Activated naive CD8-positive, alpha-beta T cell treated with anti-CD3 and anti-CD28 coated beads, Interleukin-2, amount 50 U/mL, for 16 hours (primary cell): ENCODE measurements at places on chromosomes 12 and 14.

DNA sequence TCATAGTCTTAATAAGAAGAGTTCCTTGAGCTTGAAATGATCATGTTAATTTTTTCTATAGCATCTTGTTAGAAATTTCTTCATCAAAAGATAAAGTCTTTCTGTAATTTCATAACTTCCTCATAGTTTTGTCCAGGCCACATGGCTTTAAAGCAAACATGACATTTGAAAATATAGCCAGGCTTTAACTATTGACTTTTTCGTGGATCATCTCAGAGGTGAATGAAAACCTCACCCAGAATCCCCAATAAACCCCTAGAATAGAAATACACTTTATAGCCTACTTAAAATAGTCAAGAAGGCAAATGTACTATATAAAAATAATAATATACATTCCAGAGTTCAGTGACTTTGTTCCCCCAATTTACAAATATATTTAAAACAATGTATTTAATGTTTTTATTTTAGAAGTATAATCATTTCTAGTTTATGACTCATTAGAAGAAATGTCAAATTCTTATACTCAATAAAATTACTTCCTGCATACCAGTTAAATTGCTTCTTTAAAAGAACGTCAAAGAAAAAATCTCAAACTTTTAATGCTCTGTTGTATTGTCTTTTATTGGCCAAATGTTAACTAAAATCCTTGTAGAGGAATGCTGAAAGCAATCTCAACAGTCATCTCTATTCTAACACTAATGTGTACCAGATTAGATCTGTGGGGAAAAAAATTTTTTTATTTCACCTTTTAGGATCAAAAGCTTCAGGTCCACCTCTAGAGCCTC is 21.6 kb downstream of the EXOC5 start:
- DNase-seq: no peak

DNA sequence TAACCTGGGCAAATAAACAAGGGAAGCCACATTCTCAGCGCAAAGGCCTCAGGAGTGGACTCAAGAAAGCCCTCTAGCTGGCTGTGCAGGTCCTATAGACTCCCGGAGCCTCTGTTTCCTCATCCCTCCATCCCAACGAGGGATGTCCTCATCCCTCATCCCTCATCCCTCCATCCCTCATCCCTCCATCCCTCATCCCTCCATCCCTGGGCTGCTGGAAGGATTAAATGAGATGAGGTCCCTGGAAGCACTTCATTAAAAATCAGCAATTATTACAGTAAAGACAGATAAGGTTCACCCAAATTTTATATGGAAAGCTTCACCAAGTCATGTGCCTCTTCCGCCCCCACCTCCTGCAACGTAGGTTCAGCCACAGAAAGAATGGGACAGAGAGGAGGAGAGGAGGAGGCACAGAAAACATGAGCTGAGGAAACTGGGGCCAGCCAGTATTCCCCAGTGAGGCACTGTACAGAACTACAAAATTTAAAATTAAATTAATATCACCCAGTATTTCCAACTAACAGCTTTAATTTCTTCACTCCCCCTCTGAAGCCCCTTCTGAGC is 4.8 kb downstream of the ITPK1 start:
- DNase-seq: no peak

- DNase-seq: no peak
Observed at GRCh38 chr14:95346820-95347219, 27.1 kb upstream of the CLMN start.

- DNase-seq: no peak
Observed at GRCh38 chr12:124827588-124828184, 36.0 kb downstream of the SCARB1 start.

GRCh38 chr12:116792403-116792802 is 54.3 kb downstream of the RNFT2 start:
- DNase-seq: no peak
